ENCODE measurements at places on chromosomes 11 and 22.

GRCh38 chr11:92662601-92663360 is 306.7 kb upstream of the MTNR1B start:
- DNase-seq = no peak

DNA sequence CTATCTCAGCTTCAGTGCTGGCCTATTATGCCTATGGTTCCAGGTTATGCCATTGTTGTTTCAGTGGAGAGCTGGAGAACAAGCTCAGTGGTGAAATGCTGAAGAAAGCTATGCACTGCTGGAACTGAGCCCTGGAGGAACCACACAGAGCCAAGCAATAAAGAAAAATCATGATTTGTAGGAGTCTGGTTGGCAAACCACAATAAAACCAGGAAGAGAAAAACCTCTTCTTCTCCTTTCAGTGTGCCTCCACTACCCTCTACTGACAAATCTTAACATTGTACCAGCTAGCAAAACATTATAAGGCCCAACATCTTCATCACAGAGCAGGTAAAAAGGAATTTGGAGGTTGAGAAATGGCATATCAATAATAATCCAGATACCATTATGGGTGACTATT is 5.3 kb downstream of the OR51F2 start:
- DNase-seq = no peak

GRCh38 chr22:28542980-28543621 is 136.5 kb downstream of the TTC28 start:
- no peak for DNase-seq

DNA sequence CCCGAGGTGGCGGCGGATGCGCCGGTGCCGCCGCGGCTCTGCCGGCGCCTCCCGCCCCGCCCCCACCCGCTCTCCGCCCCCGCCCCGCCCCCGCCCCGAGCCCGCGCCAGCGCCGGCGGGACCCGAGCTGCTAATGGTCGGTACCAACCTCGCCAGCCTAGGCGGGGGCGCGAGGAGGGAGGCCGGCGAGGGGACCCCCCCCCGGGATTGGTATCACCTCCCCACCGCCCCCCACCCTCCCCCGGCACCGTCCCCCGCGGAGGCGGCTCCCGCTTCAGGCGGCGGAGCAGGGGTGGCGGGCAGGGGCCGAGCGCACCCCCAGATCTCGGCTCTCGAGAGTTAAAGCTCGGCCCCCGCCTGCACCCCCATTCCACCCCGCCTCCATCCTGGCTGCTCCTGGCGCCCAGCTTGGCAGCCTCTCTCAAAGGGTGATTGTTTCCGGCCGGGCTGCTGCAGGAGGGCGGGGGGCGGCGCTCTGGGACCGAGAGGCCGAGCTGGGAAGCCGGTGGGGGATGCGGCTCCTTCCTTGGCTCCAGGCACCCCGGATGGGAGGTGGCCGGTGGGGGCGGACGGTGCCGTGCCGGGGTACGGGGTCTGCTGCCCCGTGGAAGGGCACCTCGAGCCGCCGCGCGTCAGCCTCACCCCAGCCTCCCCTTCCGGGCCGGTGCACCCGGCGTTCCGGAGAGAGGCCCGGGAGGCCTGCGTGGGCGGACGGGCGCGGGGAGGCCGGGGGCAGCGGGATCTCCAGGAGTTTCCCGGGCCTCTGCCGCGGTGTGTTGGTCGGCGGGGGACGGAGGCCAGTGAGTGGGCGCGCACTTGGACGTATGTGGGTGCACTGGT is at the start of gene B3GAT1:
Gene B3GAT1, minus strand, starts transcription at position 40 of the 840 bp plus-strand sequence. CDS start 24,583 bp downstream, outside the sequence.
- DNase-seq = no peak

GRCh38 chr11:7635137-7635536 is 38.2 kb downstream of the CYB5R2 start:
- DNase-seq = no peak

DNA sequence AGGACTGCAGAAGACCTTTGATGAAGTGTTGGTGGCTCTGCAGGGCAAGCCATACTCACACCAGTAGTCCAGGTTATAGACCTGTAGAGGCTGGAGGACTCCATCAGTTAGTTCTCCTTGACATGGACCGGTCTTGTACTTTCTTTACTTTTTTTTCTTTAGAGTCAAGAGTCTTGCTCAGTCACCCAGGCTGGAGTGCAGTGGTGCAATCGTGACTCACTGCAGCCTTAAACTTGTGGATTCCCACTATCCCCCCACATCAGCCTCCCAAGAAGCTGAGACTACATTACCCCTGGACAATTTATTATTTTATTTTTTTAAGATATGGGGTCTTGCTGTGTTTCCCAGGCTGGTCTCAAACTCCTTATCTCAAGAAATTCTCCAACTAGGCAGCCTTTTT is 49.6 kb upstream of the E2F8 start:
- no peak for DNase-seq

DNA sequence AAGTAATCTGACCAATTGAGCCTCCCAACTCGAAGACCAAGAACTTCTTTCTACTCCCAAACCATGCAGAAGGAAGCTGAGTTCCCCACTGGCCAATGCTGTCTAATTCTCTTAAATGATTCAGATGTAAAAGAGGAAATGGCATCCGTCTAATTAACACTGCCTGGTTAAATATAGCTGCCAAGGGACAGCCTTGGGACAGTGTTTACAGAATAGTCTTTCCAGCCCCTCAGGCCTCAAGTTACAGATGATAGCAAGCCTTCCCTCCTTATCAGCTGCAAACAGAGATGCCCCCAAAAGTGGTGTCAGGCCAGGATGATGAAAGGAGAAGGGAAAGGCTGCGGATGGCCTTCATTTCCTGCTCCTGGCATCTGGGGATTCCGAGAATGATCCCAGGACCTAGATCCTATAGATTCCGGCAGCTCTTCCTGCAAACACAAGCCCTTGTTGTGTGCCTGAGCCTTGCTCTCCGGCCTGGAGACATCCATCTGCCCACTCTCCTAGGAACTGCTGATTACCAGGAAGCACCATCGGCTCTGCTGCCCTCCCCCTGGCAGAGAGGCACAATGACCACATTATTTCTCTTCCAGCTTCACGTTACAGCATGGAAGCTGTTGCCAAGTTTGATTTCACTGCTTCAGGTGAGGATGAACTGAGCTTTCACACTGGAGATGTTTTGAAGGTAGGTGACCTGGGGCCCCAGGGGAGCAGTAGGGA is 13.5 kb upstream of the TMA7B start:
- DNase-seq = no peak

- no peak for DNase-seq
These were observed 45.2 kb downstream of the RASSF10 start for GRCh38 chr11:13054278-13054677.

DNA sequence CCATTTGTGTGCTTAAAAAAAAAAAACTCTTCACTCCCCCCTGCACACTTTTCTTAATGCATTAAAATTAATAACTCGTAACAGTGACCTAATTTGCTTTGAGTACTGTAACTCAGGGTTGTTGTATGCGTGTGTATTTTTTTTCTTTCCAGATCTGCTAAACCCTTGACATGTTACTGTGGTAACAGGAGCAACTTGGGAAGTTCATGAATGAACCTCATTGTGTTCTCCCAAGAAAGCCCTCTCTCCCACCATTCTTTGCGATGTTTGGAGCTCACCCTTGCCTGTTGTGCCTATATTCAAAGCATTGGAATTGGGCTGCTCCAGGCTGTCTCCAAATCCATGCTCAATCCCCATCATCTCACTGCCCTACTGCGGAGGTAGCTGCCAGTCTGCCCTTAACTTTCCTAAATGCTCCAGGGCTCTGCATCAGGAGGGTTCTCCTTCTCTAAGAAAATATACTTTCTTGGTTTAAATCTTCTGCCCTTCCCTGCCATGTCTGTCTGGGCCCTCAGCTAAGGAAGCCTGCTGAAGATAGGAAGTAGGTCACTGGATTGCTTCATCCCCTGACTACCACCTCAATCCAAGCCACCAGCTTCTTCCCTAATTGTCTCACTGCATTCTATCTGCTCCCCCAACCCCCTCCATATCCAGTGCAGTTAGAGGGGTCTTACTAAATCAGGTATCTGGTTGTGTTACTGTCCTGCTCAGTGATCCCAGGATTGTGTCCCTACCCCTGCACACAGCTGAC is 70.3 kb downstream of the KIRREL3 start:
- DNase-seq = no peak

DNA sequence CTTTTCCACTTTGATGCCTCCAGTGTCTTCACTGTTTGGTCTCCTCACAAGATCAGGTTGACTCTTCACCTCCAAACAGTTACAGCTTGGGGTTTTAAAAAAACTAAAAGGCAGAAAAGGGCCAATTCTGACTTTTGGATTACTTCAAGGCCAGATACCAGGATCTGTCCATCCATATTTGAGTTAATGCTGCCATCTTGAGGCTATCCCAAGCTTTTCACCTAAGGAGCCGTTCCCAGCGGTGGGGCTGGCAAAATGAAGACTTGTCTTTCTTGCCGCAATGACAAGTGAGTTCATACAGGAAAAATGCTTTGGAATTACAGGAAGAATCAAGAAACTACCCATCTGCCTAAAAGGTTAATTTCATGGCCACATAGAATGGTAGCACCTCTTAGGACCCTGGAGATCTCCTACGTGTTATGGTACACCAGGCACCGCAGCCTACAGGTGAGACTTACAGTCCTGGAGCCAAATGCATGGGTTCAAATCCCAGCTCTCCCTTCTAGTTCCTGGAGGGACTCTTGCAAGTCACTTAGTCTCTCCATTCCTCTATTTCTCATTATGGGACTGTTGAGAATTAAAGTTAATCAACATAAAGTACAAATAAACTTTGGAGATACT is 6.0 kb upstream of the OR5B21 start:
- DNase-seq = no peak

DNA sequence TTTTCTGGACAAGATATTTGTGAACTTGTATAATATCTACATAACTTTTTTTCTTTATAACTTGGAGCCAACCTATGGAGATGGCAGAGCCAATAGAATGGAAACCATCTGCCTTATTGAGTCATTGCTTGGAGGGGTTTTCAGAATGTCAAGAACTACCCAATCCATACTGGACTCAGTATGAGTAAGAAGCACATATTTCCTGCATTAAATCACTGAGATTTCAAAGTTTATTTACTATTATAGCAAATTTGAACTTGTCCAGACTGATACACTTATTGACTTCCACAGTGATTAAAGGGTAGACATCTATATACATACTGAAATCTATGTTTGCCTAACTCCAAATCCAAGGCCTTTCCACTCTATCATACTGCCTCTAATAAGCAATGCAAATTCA is 704.0 kb downstream of the KCNA4 start:
- no peak for DNase-seq

- DNase-seq = no peak
These were observed 9.6 kb upstream of the TP53I11 start for GRCh38 chr11:44960200-44960845.
